Skin of body (tissue), 3 donors: ENCODE measurements at places on chromosomes 6 and 20.

- no peak for DNase-seq
These were observed 862.7 kb upstream of the MAP3K7 start for GRCh38 chr6:91449539-91449938.

DNA sequence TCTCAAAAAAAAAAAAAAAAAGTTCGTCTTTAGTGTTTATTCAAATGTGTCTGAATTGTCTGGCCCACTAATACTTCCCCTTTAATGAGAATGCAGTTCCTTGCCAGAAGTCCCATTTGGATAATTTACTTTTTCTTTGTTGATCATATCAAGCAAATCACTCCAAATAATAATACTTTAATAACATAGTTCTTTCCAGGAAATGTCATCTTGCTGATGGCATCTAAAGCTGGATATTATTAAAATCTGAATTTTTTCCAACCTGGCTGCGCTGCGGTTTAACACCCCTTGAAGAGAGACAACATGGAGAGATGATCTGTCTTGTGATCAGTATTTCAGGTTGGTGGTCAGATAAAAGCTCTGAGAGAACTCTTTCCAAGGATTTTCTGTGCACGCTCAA is 111.2 kb upstream of the CNKSR3 start:
- DNase-seq, result peak; percentile 71

- no peak for DNase-seq
These were observed 42.1 kb downstream of the ANKRD6 start for GRCh38 chr6:89475101-89475500.

DNA sequence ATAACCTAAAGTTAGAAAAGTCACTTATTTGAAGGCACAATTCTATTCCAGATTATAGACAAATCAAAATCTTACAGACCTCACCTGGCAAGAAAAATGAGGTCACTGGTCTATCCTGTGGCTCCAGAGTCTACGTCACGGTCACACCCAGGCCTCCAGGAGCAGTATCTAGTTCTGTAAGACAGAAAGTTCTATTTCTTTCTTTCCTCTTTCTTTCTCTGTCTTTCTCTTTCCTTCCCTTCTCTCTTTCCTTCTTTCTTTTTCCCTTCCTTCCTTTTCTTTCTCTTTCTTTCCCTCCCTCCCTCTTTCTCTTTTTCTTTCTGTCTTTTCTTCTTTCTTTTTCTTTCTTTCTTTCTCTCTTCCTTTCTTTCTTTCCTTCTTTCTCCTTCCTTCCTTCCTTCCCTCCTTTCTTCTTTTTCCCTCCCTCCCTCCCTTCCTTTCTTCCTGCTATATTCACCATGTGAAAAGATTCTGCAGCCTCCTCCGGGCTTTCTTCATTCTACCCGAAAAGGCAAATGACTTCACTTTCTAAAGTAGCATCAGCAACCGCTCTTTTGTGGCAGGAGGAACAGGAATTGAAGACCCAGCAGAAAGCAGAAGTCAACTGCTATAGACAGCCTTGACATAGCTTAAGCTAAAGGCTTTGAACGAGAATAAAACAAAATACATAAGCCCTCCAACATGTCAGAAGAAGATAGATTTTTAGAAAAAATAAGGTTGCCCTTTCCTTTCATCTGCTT is 83.9 kb upstream of the SIRPG start:
- no peak for DNase-seq
